ENCODE measurements at places on chromosomes 13 and 19.

DNA sequence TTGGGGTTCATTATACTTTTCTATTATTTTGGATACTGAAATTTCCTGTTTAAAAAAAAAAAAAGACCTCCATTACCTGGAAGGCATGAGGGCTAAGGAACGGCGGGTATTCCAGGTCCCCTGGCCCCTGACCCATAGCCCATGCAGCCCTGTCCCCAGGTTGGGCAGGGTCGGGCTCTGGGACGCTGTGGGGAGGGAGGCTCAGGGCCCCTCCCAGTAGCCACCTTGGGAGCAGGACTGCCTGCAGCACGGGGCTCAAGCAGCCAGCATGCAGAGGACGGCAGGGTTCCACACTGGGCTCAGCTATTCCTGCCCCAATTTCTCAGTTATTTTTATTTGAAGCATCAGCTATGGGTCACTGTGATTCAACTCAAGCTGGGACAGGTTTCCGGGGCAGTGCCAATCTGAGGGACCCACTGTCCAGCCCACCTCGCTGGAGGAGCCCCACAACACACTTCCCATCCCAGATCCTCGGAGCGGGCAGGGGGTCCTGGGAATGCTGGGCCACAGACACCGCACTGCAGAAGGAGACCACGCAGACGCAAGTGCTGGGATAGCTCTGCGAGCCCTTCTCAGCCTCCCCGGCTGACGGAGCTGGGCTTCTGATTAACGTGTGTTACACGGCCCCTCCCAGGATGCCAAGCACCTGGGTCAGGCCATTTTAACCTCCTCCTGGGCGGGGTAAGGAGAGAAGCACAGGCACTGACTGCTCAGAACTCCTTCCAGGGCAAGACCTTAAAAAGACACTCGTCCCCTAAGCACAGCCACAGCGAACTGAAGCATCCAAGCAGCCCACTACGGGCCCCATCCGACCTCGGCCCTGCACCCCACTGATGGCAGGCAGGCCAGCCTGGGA, 60.1 kb downstream of the PEPD start:
- no peak for DNase-seq

DNA sequence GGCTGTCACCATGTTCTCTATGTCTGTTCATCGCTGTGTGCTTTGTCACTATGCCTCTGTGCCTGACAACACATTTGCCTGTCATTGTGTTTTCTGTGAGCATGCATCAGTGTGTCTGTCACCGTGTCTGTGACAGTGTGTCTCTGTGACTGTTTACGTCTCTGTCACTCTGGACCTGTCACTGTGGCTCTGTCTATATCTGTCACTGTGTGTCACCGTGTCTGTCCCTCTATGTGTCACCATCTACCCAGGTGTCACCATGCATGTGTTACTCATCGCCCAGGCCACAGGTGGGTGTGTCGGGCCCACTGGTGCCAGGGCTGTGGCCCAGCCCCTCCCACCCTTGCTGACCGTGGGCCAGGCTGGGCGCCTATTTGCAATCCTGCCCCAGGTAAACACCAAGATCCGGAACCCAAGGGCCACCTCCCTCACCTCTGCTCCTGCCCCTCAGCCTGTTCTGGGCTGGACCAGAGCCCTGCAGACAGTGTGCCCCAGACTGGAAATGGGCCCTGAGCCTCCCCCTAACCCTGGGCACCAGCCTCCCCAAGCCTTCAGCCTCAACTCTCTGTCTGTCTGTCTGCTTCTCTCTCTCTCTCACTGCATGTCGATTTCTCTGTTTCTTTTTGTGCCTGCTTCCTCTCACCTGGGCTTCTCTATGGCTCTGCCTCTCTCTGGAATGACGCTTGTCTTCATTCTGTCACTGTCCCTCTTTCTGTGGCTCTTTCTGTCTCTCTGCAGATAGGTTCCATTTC, 7.7 kb downstream of the IRF2BP1 start:
- no peak for DNase-seq

DNA sequence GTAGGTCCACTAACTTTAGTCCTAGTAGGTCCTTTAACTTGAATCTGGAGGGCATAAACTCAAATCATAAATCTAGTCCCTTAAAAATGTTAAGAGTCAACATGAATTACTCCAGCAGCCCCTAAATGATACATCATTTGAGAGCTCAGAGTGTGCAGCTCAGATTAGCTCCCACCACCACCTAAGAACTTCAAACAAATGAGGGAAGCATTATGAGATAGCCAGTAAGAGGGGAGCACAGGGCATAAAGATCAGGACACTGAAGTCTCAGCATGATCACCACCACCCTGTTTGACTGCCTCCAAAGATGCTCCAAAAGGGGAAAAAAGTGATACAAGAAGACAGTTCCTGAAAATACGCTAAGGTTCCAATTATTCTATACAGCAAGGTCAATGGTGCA, 5.7 kb downstream of the PROSER1 start:
- no peak for DNase-seq

DNA sequence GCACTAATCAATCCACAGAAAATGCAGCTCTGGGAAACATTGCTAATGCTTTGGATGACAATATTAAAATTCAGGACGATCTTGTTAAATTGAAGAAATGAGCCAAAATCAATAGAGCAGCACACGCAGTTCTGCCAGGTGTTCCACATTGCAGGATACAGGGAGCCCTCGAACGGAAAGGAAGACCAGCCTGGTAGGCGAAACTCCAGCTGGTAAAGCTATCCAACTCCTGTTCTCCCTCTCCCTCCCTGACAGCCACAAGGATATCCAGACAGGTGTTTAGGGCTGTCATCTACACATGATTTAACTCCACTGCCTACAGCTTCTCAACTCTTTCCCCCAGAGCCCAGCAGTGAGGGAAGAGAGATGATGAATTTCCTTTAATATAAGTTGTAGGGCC, 67.7 kb downstream of the EPSTI1 start:
- DNase-seq = no peak

- DNase-seq = peak; percentile 69
Observed at GRCh38 chr19:57888560-57889231, at the start of gene ZNF814. ZNF814 (minus strand) TSS chr19:57889037; CDS start chr19:57888802, 235 bp downstream.

- DNase-seq = no peak
Observed at GRCh38 chr13:28540612-28541011, 45.7 kb upstream of the FLT1 start.

DNA sequence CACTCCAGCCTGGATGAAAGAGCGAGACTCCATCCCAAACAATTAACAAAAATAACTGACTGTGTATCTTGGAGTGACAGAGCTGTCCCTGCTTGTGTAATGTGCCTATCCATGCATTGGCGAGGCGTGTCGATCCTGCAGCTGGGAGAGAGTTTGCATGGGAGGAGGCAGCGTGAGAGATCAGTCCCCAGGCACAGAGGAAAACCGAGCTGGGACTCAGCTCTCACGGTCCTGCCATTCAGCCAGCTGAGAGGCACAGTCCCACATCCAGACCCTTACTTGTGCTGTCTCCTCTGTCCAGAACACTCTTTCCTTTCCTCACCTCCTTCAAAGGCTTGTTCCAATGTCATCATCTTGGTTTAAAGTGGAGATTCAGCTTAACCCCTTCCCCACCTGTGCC, 11.9 kb upstream of the SULT2B1 start:
- DNase-seq = no peak

GRCh38 chr13:73505376-73505890, 446.6 kb downstream of the KLF5 start:
- no peak for DNase-seq

- DNase-seq = peak; percentile 15
Observed at GRCh38 chr19:9406798-9407352, 28.5 kb downstream of the ZNF266 start.

DNA sequence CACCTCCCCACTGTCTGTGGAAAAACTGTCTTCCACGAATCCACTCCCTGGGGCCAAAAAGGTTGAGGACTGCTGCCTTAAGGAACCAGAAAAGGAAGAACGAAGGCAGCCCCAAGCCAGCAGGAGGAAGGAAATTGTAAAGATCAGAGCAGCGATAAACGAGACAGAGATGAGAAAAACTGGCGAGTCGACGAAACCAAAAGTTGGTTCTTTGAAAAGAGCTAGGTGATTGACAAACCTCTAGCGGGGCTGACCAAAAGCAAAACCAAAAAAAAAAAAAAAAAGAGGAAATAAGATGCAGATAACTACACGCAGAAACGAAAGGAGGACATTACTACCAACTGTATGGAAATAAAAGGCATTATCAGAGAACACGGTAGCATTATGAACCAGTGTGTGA, 76.9 kb downstream of the GADD45B start:
- peak; percentile 52 for DNase-seq

GRCh38 chr19:2577722-2578335, 101.9 kb downstream of the GADD45B start:
- DNase-seq = no peak

DNA sequence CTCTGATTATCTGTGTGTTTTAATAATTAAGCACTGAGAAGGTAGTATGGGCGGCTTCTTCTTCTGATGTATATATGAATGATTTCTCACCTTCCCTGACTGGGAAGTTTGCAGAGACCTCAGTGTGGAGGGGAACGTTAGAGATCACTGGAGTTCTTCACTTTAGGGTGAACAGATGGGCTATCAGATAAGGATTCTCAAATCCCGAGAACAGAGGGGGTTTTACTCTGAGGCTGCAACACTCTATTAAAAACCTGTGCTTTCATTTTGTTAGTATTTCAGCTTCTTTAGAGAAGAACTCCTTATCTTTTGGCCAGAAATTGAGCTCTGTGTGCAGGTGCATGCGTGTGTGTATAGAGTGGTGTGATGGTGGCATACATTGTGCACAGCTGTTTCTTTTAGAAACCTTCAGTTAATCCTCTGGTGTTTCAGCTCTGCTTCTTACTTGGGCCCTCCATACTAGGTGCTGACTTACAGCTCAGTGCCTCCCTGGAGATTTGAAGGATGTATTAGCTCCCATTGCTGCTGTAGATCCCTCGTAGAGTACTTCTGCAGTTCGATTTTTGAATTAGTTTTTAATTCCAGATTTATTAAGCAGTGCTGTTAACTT, 45.3 kb upstream of the PCDH9 start:
- no peak for DNase-seq

DNA sequence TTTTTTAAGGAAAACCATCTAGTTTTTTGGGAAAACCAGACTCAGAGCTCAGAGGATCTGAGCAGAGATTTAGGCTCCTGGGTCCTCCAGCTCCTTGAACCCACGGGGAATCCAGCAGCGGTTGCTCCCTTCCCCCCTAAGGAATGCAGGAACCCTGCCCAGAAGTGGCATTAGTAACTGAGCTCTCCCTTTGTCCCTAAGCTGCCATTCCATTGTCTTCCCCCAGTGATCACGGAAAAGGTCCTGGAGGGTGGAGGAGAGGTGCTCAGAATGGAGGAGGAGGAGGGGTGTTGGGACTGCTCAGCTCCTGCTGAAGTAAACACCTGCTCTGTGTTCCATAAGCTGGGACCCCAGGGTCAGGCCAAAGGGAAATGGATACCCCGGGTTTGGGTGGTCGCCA, 16.8 kb upstream of the OR1M1 start:
- DNase-seq = no peak

- DNase-seq = no peak
Observed at GRCh38 chr13:26280822-26281221, 26.9 kb downstream of the CDK8 start.

DNA sequence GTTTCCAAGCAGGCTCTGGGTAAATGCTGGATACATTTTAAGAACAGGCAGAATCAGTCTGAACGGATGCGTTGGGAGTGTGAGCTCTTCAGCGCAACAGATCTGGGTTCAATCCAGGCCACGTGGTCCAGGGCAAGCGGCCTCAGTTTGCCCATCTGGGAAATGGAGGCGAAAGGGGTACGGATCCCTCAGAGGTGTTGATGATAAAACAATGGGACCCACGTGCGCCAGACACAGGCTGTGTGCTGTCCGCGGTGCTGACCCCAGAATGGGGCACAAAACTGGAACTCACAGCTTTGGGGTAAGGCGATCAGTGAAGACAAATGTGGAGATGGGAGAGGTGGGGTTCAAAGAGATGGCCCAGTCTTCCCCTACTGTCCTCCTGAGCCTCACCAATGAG, 13.1 kb upstream of the PDE4C start:
- no peak for DNase-seq

GRCh38 chr19:49387936-49388372, at the start of gene KASH5:
KASH5 (plus strand) TSS chr19:49388249; CDS start chr19:49390884, 2,635 bp downstream.
- DNase-seq = peak; percentile 80

DNA sequence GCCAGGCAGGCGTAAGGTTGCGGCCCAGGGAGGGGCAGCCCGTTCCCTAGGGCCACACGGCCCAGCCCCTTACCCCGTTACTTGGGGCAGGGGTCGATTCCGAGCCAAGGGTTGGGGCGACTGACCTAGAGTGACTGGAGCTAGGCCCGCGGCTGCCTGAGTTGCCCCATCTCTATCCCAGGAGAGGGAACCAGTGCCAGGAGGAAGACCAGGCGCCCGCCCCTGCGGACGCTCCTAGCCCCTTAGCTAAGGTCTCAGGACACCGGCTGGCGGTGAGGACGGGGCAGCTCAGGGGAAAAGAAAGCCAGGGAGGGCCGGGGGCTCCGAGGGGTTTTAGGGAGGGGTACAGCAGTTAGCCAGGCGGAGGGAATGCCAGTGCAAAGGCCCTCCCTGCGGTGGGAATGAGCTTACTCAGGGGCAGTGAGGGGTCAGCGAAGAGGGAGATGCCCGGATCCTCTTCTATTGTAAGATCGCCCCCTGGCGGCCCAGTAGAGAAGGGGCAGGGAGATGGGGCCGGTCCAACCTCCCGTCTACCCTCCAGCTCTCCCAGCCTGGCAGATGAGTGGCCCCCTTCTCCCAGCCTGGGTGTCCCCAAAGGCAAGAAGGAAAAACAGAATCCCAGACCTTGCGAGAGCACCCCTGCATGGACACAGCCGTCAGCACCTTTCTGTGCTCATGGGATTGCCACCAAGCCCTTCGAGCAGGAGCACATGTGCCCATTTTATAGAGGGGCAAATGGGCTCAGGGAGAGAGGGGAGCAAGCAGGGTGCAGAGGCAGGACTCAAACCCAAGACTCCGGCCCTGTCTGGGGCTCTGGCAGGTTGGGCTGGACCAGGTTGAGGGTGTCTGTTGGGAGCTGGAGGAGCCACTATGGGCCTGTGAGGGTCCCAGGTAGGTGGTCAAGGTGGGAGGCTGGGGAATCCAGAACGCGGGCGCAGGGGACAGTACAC, 16.3 kb downstream of the CILP2 start:
- peak; percentile 55 for DNase-seq

DNA sequence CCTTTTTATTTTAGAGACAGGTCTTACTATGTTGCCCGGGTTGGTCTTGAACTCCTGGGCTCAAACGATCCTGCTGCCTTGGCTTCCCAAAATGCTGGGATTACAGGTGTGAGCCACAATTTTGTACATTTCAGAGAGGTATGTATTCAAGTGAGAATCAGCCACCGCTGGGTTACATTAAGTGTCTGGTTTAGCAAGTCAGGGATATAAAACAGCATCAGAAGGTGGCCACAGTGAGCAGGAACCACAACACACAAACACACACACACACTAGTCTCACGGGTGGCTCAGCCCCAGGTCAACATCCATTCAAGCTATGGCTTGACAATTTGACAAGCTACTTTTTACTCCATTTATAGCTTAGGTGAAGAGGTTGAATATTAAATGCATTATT, 20.2 kb downstream of the KLK5 start:
- DNase-seq = no peak

- DNase-seq = no peak
Observed at GRCh38 chr13:94345374-94346195, 133.9 kb downstream of the DCT start.

DNA sequence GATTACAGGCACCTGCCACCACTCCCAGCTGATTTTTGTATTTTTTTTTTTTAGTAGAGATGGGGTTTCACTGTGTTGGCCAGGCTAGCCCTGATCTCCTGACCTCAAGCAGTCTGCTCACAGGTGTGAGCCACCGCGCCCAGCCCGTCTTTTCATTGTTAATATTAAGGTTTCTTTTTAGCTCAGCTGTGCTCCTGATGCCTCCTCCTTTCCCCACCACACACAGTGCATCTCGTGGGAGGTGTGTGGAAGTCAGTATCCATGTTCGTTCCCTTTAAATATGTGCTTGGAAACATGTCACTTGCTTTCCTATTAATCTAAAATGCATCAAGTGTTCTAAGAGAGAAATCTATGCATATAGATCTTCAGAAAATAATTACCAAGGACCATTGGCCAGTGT, 53.5 kb downstream of the IPO5 start:
- DNase-seq = no peak

Measured in stimulated activated CD4-positive, alpha-beta T cell treated with anti-CD3 and anti-CD28 coated beads, Interleukin-15, amount 100 ng/mL, for 48 hours (primary cell).